ENCODE measurements at places on chromosomes 16 and 17.

- no peak for DNase-seq
Measured at GRCh38 chr17:16398270-16399267, 16.8 kb upstream of the TRPV2 start.

GRCh38 chr17:1493291-1493980 is 950 bp upstream of the MYO1C start:
- no peak for DNase-seq

DNA sequence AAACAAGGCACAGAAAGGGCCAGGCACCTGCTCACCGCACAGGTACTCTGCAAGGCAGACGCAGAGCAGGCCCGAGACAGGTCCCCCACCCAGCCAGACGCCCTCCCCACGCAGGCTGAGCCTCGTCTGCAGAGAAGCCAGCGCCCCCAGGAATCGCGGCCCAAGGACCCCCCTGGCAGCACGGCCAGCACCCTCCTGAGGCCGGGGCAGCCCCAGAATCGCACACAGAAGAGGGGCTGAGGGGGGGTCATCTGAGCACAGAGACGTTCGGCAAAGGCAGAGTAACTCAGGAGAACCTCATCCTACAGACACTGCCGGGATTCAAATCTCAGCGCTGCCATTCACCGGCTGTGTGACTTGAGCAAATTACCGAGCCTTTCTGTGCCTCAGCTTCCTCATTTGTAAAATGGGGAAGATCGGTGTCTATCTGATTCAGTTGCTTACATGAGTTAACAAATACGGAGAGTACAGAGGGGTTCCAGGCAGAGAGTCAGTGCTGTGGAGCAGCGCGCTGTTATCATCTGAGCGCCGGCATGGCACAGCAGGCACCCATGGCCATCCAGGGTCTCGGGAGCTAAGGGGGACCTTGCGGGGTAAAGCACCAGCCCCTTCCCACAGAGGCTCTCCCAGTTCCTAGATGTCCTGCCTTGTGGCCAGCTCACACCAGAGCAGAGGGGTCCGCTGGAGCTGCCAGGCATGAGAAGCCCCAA is 10.4 kb downstream of the EMC6 start:
- no peak for DNase-seq

- no peak for DNase-seq
Measured at GRCh38 chr17:34378664-34379101, 15.7 kb upstream of the CCL1 start.

Measured in activated T-helper 1 cell treated with anti-CD3 and anti-CD28 coated beads, Interleukin-2, amount 50 U/mL, for 16 hours (primary cell).